ENCODE measurements at places on chromosomes 1 and 21. TPM values are rescaled to one million over a fixed set of nuclear protein-coding genes. Genes with fewer than 3 reads are reported as not detected.

The AZIN2 gene
- 4.3 TPM for total RNA-seq

The NGF gene
- 1.1 TPM for total RNA-seq

The NECTIN4 gene
- 11.2 TPM for total RNA-seq

The MYBPH gene
- not detected for total RNA-seq

DNA sequence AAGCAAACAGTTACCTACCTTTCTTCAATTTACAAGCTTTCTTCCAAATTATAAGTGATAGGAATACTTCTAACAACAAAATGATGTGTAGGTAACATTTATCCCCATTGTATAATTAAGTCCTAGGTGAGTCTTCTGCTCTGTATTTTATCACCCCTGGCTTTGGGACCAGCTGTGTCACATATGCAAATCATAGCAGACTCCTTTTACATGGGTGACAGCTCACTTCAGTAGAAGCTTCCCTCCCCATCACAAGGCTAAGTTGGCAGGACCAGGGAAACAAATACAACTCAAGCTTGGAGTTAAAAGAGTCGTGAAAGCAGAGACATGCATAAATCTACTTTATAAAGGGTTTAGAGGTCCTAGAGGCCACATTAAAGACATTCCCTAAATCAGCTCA, 121.1 kb upstream of the RUNX1 start:
- no peak for DNase-seq

GRCh38 chr1:17540255-17541001, 930 bp downstream of the ARHGEF10L start:
- DNase-seq: no peak

- DNase-seq: peak; percentile 99
Measured at GRCh38 chr1:147545133-147545532, 3.8 kb downstream of the BCL9 start.

- no peak for DNase-seq
Measured at GRCh38 chr1:18764362-18764761, 95.1 kb downstream of the TAS1R2 start.

DNA sequence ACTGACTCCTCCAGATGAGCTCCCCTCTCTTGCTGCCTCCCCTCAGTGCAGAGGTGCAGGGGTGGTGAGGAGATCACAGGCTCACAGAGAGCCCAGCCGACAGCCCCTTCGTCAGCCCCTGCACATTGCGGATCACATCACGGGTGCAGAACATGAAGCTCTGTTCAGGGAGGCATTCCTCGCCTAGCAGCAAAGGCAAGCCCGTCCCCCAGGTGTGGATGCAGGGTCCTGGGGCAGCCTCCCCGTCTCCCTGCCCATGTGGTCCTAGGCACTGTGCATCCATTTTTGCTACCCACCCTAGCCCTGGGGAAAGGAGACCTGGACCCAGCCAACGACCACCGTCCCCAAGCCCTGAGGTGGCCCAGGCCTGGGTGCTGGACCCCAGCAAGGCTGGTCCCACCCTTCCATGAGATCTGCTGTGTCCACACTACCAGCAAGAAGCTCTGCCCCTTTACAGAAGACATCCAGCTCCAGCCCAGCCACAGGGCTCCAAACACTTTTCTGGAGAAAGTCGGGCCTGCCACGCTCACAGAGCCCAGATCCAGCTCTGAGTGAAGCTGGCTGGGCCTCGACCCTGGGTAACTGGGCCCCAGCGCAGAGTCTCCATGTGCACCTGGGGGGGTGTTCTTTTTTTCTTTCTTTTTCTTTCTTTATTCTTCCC, 248.7 kb downstream of the NPHP4 start:
- no peak for DNase-seq

DNA sequence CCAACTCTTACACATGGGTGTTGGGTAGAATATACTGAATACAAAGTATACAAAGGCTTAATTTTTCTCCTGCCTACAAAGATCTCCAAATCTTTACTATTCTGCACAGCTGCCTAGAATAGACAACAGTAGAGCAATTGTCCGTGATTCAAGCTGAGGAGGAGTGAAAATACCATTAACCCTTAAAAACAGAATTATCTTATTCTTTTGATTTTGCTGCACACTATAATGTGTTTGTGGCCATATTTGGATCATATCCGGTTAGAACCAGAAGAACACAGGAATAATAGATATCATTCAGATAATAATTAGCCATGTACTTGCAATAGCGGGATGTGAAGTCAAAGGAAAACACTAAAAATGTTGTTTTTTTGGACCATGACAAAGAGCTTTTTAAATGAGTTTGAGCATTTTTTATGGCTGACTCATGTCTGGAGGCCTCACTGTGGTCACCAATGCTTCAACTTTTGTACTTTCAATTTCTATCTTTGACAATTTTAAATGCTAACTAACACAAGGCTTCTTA, 197.6 kb upstream of the FOXD3 start:
- peak; percentile 35 for DNase-seq

GRCh38 chr1:46421739-46422138, 27.6 kb downstream of the FAAH start:
- DNase-seq: no peak

- peak; percentile 6 for DNase-seq
Measured at GRCh38 chr1:91555074-91555730, 54.6 kb downstream of the CDC7 start.

GRCh38 chr1:59004755-59005154, 220.9 kb upstream of the JUN start:
- DNase-seq: no peak

- no peak for DNase-seq
Measured at GRCh38 chr1:17028662-17029188, 17.0 kb upstream of the ATP13A2 start.
